ENCODE measurements at places on chromosomes 1 and 21. TPM values are rescaled to one million over a fixed set of nuclear protein-coding genes. Genes with fewer than 3 reads are reported as not detected.

DNA sequence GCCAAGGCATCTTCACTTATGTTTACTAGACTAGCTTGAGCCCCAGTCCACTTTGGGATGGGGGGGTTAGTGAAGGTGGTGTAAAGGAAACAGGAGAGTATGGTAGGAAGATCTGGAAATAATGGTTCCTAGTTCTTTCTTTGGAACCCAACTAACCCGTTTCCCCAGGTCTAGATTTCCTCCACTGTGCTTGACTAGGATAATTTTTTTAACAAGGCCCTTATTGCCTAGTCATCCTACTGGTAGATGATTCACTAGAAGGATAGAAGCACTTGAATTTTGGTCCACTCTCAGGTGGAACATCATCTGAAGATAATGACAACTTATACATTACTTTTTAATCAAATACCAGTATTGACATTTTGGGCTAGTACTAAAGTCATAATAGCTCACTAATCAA lies 45.9 kb upstream of the MYOCOS start:
- no peak for DNase-seq

- no peak for DNase-seq
Measured at GRCh38 chr21:15422783-15423182, 307.0 kb upstream of the USP25 start.

DNA sequence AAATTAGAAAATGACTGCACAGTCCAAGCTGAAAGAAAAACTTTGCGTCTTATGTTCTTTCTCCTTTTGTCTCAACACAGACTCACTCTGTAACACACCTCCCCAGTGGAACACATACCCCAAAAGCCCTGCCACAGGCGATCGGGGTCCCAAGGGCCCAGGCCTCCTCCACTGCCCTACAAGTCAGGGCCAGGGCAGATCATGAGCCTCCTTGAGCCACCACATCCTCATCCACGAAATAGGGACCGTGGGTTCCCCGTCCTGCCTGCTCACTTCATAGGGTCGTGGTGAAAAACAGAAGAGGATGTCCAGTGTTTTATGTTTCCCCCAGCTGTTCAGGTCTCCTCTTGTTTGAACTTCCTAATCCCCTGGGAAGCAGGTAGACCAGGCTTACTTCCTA lies 116.7 kb downstream of the KCNN3 start:
- no peak for DNase-seq

DNA sequence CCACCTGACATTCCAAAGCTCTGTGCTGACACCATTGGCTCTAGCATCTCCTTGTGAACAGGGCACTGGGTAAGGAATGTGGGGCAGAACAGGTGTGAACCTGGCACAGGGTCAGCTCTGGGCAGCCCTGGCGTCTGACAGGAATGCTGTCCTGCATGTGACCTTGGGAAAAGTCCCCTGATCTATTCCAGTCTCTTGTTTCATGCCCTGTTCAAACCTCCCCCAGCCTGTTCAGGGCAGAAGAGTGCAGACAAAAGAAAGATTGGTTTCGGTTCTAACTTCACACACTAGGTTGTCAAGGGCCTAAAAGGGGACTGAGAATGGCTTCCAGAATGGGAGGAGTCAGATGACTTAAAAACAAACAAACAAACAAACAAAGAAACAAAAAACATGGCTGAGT lies 27.6 kb upstream of the SDHB start:
- no peak for DNase-seq

TMEM240 gene
- 2.3 TPM for polyA plus RNA-seq

DNA sequence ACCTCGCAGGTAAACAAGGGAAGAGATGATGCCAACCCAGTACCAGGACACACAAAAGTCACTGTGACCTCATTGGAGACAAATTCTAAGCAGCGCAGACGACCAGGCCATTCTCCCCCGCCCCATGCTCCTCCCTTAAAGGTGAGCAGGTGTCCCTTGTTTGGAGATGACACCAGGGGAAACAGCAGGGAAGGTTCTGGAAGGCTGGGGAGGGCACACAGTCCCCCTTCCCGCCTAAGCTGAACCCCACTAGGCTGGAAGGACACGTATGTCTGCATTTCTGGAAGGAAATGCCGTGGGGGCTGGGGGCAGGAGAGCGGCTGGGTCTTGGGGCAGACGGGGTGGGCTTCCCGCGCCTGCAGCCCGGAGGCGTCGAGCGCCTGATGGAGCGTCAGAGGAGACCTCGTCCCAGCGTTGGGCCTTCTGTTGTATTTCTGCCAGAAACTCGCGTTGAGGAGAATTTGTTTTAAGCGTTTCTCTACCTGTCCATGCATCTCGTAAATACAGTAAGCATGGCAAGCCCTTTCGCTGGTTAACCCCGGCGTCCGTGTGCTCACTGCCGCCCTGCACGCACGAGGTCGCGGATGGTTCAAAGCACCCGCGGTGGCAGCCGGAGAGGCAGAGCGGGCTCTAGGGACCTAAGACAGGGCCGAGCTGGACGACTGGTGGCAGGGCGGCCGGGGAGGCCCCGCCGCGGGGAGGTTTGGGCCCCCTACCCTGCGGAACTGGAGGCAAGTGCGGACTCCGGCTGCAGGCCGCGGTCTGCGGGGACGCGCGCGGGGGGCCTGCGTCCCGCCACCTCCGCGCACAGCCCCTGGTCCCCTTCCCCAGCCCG lies 1.2 kb upstream of the LHX4 start:
- peak; percentile 21 for DNase-seq

DNA sequence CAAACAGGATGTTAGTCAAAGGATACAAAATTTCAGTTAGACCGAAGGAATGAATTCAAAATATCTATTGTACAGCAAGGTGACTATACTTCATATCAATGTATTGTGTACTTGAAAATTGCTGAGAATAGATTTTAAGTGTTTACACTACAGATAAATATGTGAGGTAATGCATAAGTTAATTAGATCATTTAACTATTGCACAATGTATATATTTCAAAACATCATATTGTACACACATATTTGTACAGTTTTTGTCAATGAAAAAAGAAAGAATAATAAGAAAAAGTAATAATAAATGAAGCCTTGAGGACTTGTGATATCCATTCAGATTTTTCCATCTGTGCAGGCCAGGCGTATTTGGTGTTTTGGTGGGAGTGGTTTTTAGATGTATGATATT lies 367.4 kb upstream of the SNX7 start:
- no peak for DNase-seq

DNA sequence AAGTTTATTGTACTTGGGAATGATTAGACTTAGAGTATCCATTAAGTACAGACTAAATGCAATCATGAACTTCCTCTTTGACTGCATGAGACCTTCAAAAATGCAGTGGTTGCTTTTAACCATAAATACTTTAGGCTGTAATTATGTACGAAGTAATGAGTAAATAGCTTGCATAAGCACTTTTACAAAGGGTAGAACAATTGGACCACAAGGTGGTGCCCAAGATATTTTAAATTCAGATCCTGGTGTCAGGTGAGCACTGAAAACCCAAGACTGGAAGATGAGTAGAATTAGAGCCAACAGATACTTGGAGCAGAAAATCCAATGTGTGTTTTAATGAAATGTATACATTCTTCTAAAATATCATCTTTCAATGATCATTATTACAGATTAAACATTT lies 43.4 kb upstream of the RHOU start:
- no peak for DNase-seq

DNA sequence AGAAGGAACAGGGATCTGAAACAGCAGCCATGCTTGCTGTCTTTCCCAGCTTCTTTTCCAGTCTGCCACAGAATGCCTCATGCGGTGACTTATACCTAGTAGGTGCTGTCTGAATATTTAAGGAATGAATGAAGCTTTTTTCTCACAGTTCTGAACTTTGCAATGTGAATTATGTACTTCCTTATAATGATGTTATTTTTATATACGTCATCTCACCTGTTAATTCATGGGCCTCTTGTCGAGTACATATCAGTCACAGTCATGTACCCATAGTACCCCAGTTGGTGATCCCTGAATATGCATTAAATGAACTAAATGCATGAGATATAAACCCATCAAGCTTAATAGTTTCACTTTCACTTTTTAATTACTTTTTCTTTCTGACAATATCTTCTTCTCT lies 132.7 kb downstream of the NTNG1 start:
- DNase-seq: no peak

- no peak for DNase-seq
Measured at GRCh38 chr1:12613180-12613579, 4.8 kb downstream of the DHRS3 start.
